HFFc6 (cell line): ENCODE measurements at places on chromosomes 3 and 15. TPM values are rescaled to one million over a fixed set of nuclear protein-coding genes. Genes with fewer than 3 reads are reported as not detected.

Gene C3orf22
- total RNA-seq, result not detected in 3 replicates

Gene MOBP
- not detected in 3 replicates for total RNA-seq

Gene SOX14
- total RNA-seq, result not detected in 3 replicates

Gene ACTC1
- total RNA-seq, result 5.0 to 27.5 TPM (median 13.5 TPM) in 3 replicates

Gene GOLGA6C
- total RNA-seq, result not detected in 3 replicates

Gene CCR2
- total RNA-seq, result not detected in 2 replicates

Gene FETUB
- not detected in 3 replicates for total RNA-seq

Gene ADCY5
- total RNA-seq, result 0.23 to 0.56 TPM (median 0.39 TPM) in 3 replicates

Gene TUSC2
- total RNA-seq, result 23.9 to 35.0 TPM (median 34.9 TPM) in 3 replicates

Gene TBC1D21
- not detected in 3 replicates for total RNA-seq

Gene OPA1
- total RNA-seq, result 61.6 to 67.7 TPM (median 65.8 TPM) in 3 replicates

Gene UROC1
- not detected in 3 replicates for total RNA-seq

Gene CLRN1
- not detected in 2 replicates for total RNA-seq

Gene ASB14
- not detected in 3 replicates for total RNA-seq

Gene HRH1
- total RNA-seq, result 4.9 to 7.3 TPM (median 6.9 TPM) in 3 replicates

Gene ESYT3
- 0.18 TPM in 1 of 3 replicates, not detected in the others for total RNA-seq

Gene ZMYND10
- total RNA-seq, result 0.54 to 1.1 TPM in 2 of 3 replicates, not detected in the other

Gene TMEM158
- 28.6 and 43.2 TPM in 2 replicates for total RNA-seq

Gene NSUN3
- 5.8 to 6.3 TPM (median 6.2 TPM) in 3 replicates for total RNA-seq

Gene AP3S2
- total RNA-seq, result 33.0 to 35.4 TPM (median 34.7 TPM) in 3 replicates

Gene PROK2
- total RNA-seq, result not detected in 3 replicates

Gene AGTR1
- total RNA-seq, result 0.12 TPM in 1 of 3 replicates, not detected in the others

Gene PLA2G4E
- not detected in 3 replicates for total RNA-seq

Gene LOXL1
- total RNA-seq, result 241 to 289 TPM (median 278 TPM) in 3 replicates

Gene IL20RB
- 0.51 and 1.2 TPM in 2 replicates for total RNA-seq

Gene SLC22A13
- total RNA-seq, result 0.15 to 0.28 TPM (median 0.27 TPM) in 3 replicates

Gene GPR87
- total RNA-seq, result not detected in 3 replicates

Gene COLQ
- 0.17 to 0.41 TPM (median 0.35 TPM) in 3 replicates for total RNA-seq

Gene BNC1
- 8.4 to 16.5 TPM (median 11.8 TPM) in 3 replicates for total RNA-seq

Gene GOLGA8N
- 0.62 to 1.4 TPM (median 1.2 TPM) in 3 replicates for total RNA-seq

Gene GLT8D1
- 90.2 to 104 TPM (median 94.0 TPM) in 3 replicates for total RNA-seq

Gene SIN3A
- total RNA-seq, result 36.8 to 49.3 TPM (median 38.3 TPM) in 3 replicates

Gene COL6A5
- total RNA-seq, result not detected in 2 replicates

Gene RPL35A
- 973 to 1,091 TPM (median 1,060 TPM) in 3 replicates for total RNA-seq

Gene CHDH
- total RNA-seq, result not detected in 3 replicates

Gene PRICKLE2
- total RNA-seq, result 14.0 to 18.0 TPM (median 15.4 TPM) in 3 replicates

Gene PLXNB1
- 12.7 to 15.5 TPM (median 12.7 TPM) in 3 replicates for total RNA-seq

Gene CEMIP
- total RNA-seq, result 4.8 to 52.0 TPM (median 17.0 TPM) in 3 replicates

Gene C3orf49
- not detected in 3 replicates for total RNA-seq

Gene TM4SF4
- total RNA-seq, result 0.11 to 0.97 TPM (median 0.78 TPM) in 3 replicates

Gene FSIP1
- 1.4 to 1.9 TPM (median 1.6 TPM) in 3 replicates for total RNA-seq

Gene GOLGA6L4
- 0.62 to 1.3 TPM (median 0.85 TPM) in 3 replicates for total RNA-seq

Gene ZIC4
- 0.23 to 0.84 TPM (median 0.47 TPM) in 3 replicates for total RNA-seq

Gene KBTBD8
- total RNA-seq, result 1.6 to 2.3 TPM (median 1.6 TPM) in 3 replicates

Gene HGD
- 0.29 to 0.55 TPM (median 0.30 TPM) in 3 replicates for total RNA-seq

Gene CHRNA7
- total RNA-seq, result not detected in 3 replicates

Gene ATP8B4
- total RNA-seq, result 0.53 to 1.6 TPM (median 1.0 TPM) in 3 replicates

Gene HMCES
- 28.3 to 30.9 TPM (median 30.8 TPM) in 3 replicates for total RNA-seq

Gene MESP2
- total RNA-seq, result 0.18 to 0.26 TPM (median 0.25 TPM) in 3 replicates

Gene RETNLB
- total RNA-seq, result not detected in 3 replicates

Gene EBLN2
- 1.3 to 1.8 TPM (median 1.5 TPM) in 3 replicates for total RNA-seq
